ENCODE measurements at places on chromosomes 13 and 19.
A peak's percentile ranks its signal among the peaks of the same experiment; 100 is the strongest.

DNA sequence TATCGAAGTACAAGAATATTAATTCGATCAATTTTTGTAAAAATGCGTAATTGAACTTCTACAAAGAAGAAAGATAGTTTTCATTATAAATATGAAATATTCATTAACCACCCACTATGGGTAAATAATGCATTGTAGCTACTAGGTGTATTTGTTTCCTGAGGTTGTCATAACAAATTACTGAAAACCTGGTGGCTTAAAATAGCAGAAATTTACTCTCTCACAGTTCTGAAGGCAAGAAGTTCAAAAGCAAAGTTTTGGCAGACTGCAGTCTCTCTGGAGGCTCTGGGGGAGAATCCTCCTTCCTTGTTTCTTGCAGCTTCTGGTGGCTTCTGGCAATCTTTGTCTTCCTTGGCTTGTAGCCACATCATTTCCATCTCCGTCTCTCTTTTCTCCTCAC, 99.2 kb upstream of the MIR17HG start:
- no peak for DNase-seq

DNA sequence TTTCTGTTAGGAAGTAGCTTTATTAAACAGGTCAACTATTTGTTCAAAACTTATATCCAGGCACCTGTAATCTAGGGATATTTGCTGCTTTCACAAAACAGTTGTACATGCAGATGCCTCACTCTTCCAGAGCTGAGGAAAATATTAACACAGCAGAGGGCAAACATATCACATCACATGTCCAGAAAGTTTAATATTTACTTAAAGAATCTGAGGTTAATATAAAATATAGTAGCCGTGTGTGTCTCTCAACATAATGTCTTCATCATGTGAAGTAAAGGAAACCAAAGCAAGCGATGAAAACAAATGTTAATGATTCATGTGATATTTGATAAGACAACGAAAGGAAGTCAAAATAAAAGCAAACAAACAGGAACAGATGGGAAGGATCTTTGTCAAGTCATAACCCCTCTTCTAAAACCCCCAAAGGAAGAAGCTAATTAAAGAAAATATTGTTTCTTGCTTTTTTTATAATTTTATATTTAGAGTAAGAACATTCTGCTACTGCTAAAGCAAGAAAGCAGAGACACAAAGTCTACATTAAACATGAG, 418.8 kb downstream of the DACH1 start:
- no peak for DNase-seq

GRCh38 chr19:4446704-4447200, 10.8 kb downstream of the UBXN6 start:
- no peak for DNase-seq

DNA sequence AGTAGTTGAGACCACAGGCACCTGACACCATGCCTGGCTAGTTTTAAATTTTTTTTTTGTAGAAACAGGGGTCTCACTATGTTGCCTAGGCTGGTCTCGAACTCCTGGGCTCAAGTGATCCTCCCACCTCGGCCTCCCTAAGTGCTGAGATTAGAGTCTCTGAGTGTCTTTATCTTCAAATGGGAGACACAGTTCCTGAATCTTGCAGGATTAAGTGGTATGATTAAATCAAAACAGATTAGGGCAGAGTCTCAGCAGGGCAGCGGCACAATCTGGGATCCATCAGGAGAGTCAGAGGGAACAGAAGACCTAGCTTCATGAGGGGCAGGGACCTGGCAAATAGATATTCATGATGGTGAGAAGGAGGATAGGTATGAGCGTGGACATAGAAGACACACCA, 953 bp downstream of the RLN3 start:
- DNase-seq, result no peak

DNA sequence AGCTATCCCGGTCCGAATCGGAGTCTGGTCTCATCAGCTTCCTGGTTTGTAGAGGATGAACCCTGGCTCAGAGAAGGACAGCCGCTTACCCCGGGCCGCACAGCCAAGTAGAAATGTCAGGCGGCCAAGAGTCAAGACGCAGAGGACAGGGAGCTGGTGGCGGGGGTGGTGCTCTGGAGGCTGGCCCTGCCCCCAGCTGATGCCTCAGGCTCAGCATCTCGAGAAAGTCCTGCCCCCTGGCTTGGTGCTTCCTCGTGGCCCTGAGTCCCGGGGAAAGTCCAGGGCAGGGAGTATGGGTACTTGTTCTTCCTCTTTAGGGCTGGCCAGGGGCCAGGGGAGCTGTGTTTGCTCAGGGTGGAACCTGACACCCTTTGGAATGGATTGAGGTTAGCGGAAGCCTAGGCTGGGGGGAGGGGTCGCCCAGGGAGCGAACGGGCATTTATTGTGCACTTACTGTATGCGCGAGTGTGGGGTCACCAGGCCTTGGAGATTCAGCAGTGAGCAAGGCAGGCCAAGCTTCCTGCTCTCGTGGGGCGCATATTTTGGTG, 2.2 kb downstream of the TJP3 start:
- no peak for DNase-seq

- no peak for DNase-seq
Measured at GRCh38 chr19:2804156-2805004, 15.3 kb upstream of the ZNF554 start.

DNA sequence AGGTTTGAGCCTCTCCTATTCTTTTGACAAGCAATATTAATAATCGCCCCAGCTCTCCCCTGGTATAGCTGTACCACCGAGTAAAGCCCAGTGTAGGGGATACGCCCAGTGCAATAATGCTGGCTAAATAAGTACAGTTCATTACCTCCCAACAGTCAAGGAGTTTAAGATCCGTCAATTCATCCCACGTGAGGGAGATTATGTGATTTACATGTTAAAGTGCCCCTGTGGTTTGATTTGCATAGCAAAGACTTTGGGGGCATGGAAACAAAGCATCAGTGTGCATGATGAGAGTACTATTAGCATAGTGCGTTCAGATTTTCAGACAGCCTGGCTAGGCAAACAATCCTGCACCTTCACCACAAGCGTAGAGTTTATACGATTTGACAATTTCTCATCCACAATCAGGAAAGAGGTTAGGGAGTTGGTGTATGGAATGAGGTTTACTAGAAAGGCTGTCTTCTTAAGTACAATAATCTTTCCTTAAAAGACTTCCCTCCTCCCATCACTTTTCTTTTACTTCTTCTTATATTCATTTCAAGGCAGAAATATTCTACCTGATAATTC, 754.0 kb downstream of the DIAPH3 start:
- DNase-seq, result no peak

DNA sequence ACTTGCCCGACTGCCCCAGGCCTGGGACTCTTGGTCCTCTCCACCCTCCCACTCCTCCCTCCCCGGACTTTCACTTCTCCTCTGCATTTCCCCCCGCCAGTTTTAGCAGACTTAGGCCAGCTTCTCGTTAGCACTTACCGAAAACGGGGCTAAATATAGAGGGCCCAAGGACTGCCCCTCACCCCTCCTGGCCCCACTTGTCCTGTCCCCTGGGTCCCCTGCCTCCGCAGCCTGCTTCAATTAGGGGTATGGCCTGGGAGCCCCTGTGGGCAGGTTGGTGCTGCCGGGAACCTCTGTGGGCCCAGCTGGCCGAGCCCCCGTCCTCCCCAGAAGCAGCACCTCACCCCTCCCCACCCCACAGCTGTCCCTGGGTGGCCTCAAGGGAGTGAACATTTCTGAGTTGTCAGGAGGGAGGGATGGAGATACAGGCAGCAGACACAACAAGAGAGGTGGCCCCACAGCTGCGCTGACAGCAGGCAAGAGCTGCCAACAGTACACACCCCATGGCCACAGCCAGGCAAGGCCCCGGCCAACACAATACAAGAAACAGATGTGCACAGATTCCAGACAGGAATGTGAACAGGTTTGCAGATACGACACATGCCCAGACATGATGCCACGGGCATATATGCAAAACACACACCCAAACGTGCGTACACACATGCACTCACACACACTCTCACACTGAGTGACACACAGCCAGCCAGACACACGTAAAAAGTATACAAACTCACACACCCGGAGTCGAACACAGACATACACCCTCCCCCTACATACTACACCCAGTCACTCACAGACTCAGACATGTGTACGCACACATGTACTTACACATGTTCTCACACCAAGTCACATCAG, 2.6 kb downstream of the POU2F2 start:
- DNase-seq, result no peak

GRCh38 chr19:30557212-30557611, 185.0 kb downstream of the ZNF536 start:
- DNase-seq, result no peak

DNA sequence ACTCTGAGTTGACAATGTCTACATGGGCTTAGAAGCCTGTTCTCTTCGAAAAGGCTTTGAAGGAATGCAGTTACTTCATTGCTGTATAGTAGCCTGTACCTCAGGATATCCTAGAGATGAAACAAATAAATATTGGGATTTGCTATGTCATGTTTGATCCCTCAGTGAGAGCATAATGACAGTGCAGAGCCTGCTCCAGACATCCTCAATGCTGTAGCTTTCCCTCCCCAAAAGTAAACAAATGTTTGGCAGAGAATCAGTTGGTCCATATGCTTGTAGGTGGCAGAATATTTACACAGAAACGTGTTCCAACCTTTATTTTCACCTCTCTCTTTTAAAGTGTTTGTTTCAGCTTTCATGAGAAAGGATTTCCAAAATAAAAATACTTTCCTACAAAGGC, 515.3 kb upstream of the SGCG start:
- no peak for DNase-seq

DNA sequence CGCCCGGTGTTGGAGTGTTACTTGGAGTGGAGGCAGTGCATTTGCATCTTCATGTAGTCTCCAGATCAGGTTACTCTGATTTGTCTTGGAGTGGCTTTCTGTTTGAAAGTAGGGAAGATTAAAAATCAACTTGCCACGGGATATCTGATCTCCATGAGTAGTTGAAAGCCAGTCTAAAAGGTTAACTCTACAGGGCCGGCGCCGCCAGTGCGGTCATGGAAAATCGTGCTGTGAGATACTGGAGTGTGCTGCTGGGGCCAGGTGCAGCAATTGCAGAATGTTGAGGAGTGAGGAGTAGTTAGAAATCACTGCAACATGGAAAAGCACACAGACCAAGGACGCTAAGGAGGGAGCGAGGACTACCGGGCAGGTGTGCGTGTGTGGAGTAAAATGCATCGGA, 175.0 kb downstream of the STK24 start:
- no peak for DNase-seq

DNA sequence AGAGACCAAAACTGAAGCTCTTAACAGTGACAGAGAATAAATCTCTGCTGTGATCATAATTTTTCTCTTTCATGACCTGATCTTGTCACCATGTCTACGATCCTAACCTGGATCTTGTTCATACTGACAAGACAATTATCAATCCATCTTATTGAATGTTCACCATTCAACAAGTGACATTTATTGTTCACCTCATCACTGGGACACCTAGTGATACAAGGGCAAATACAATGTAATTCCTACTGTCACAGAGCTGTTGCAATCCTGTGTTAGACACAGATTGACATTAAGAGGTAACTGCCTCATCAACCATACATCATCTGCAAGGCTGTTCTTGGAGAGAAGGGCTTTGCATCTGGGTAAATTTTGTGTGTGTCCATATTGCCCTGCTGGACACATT, 942.4 kb upstream of the PRR20A start:
- DNase-seq, result no peak

GRCh38 chr13:97583907-97584497, 150.0 kb downstream of the RAP2A start:
- no peak for DNase-seq

DNA sequence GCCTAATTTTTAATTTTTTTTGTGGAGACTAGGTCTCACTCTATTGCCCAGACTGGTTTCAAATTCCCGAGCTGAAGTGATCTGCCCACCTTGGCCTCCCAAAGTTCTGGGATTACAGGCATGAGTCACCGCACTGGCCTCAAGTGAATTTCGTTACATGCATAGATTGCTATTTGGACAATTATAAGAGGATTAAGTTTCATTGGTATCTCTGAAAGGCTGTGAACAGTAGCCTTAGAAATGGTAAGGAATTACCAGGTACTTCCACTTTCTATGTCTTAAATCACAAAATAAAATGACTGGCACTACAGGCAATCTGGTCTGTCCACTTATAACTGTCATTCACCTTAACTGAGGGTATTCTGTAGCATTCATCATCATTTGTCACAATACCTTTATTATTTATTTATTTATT, 2.9 kb upstream of the CCDC9 start:
- DNase-seq, result peak; percentile 77

DNA sequence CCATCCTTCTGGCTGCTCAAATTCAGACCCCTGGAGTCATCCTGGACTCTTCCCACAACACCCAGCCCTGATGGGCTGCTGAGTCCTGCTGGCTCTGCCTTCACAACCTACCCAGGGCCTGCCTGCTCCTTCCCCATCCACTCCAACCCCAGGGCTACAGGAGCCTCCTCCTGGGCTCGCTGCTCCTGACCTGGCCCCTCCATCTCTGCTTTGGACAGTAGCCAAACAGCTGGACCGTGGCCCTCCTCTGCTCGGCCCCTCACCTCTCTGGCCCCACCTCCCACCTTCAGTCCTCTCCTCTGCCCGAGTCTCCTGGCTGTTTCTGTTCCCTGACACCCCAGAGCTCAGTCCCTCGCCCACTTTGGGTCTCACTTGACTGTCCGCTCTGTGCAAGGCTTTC, 66.7 kb downstream of the CEBPG start:
- DNase-seq, result no peak

DNA sequence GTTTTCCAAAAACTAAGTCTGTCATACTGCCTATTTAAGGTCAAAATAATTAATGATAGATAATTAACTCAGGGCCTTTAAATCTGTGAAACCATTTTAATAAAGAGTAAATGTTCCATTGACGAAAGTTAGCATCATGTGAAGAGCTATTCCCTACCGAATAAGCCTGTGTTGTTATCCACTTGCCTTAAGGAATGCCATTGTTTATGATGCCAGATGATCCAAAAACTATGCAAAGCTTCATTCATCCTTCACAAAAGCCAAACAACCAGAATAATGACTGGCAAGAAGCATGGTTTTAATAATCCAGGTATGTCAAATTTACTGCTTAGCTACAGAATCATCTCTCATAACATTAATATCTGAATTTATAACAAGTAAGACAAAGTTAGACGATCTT, 6.5 kb upstream of the GPC6 start:
- DNase-seq, result no peak

All from kidney glomerular epithelial cell (primary cell).